Hepatic stellate cell (primary cell): ENCODE measurements at places on chromosomes 2 and 18.

DNA sequence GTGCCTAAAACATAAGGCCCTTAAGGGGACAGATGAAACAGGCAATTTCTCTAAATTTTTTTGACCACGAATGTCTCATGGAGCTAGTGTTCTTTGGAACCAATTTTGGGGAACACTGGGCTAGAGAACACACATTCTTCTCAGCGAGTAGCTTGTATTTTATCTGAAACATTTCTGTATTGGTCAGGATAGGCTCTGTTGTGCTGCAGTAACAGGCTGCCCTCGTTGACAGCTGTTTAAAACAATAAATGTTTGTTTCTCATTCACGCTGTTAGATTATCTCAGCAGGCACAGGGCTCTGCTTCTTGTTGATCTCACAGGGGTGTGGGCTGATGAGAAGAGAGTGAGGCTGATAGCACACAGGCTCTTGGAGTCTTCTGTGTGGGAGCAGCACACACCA, 105.3 kb downstream of the SH3RF3 start:
- no peak for DNase-seq

DNA sequence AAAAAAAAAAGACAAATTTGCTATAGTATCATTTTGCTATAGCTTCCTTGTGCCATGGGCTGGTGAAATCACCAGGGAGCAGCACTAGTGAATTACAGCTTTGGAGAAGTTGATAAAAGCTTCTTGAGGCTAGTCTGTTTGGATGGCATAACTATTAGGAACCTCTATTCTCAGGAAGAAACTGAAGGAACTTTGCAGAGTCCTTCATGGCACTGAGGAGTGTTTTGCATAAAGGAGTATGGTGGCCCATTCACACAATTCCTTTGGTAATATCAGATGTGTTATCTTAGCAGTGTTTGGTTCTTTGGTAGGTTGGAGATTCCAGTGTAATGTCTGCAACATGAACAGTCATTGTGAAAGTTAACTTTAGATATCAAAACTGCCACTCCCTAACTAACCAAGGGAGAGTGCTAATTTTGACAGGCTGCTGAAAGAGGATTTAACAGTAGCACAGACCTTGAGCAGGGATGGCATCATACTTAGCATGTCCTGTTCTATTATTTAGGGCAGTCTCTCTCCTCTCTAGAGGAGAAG, 76.6 kb upstream of the ZFP36L2 start:
- DNase-seq: no peak

GRCh38 chr2:109529532-109530449, 84.0 kb downstream of the SEPTIN10 start:
- no peak for DNase-seq

GRCh38 chr2:160428405-160428763, 65.2 kb downstream of the RBMS1 start:
- no peak for DNase-seq

DNA sequence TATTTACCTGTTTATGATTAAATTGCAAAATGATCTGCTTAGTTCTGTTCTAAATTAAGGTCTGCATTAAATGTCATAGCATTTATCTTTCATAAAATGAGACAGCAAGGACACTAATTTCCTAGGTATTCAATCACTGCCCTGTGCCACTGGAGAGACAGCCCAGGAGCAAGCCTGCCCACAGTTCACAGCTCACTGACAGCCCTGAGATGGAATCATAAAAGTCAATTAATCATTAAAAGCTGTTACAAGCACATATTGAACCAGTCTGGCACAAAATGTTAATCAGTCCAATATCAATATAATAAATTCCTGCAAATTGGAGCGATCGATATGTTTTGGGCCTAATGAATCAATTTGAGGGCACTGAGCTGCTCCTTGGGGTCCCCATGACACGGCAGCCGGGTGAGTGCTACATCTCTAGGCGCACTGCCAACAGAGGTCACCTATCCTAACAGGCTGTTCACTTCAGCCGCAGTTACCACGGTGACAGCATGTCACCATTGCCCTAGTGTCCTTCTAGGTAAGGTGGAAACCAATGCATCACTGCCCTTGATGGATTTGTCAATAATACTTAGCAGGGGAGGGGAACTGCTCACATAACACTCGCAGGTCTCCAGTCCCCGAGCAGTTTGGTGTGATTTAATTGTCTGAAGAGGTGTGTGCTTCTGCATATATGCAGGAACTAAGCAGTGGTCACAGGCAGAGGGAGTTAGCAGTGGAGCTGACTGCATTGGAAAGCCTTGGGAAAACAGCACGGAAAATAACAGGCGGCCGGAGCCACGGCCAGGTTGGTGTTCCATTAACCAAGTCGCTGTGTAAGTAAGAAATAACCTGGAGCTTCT, 47.3 kb downstream of the POU3F3 start:
- DNase-seq: no peak

DNA sequence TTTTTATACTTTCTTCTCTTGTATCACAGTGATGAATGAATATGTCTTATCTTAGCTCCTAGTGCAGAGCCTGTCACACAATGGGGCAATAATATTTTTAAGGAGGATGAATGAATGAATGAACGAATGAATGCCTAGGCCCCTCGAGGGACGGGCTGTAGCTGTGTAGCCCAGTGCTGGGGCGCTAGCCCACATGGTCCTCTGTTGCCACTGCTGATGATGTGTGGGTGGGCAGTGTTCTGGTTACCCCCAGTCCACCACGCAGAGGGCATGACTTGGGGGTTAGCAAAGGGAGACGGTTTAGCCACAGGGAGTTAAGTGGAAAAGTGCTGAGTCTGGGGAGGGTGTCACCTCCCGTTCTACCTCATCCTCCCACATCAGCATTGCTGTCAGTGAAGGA, 134.2 kb downstream of the SMAD7 start:
- DNase-seq: no peak

GRCh38 chr2:114218383-114218782, 224.1 kb upstream of the DPP10 start:
- no peak for DNase-seq

GRCh38 chr2:20137131-20137571, 85.7 kb upstream of the LAPTM4A start:
- no peak for DNase-seq

- DNase-seq: no peak
Measured at GRCh38 chr18:55287935-55288868, 299.8 kb downstream of the TCF4 start.

DNA sequence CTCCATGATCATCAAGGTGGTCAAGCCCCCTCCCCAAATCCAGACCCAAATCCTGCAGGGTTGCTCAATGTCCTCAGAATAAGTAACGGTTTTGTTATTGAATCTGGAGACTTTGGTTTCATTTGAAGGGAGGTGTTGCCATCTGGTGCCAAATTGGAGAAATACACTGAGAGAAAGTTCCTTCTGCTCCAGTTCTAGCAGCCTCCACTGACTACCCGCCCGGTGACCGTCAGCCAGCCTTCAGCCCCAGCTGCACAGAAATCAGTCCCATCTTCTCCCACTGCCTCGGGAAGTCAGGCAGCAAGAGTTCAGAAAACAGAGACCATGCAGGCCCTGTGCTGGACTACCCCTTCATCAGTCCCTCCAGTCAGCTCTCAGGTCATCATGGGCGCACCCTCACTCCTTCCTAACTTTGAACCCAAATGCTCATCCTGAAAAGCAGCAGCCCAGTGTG, 38.7 kb downstream of the PKDCC start:
- peak; percentile 68 for DNase-seq

DNA sequence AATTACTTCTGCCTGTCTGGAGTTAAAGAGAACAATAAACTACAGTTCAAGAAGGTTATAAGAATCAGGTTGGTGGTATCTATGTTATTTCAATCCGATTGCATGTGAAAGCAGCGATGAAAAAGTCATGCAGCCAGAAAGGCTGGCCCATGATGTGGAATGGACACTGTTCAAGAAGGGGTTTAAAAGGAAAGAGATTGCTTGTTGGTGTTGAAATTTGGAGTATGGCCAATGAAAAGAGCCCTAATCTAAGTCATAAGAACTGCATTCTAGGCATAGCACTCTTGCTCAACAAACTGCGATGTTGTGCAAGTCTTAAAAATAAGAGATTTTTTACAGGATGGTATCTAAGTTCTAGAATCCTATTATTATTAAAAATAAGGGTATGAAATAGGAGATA, 61.3 kb downstream of the EFEMP1 start:
- DNase-seq: peak; percentile 25

DNA sequence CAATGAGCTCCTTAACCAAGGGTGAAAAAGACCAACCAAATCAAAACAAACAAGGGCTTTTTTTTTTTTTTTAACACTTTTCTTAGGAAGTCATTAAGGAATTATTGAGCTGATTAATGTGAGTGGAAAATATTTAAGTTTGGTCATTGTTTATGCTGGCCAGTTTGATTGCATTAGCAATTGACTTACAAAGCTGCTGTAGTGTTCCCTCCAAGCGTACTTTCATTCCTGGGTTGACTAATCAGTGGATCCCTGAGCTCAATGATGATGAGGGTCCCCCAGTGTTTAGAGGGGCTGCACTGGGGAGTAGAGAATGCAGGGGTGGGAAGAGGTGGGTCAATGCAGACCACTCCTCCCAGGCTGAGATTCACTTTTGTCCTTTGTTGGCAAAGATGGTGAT, 119.3 kb downstream of the PRKCE start:
- no peak for DNase-seq

GRCh38 chr2:185676316-185676715, 62.3 kb upstream of the FSIP2 start:
- no peak for DNase-seq
